Activated CD8-positive, alpha-beta memory T cell treated with anti-CD3 and anti-CD28 coated beads for 36 hours (primary cell): ENCODE measurements at places on chromosomes 5 and 9. TPM values are rescaled to one million over a fixed set of nuclear protein-coding genes. Genes with fewer than 3 reads are reported as not detected.

RLN1 gene
- 1.1 TPM for total RNA-seq

DIRAS2 gene
- total RNA-seq, result not detected

DEPDC1B gene
- 16.2 TPM for total RNA-seq

SPATA31E1 gene
- not detected for total RNA-seq

CATSPER3 gene
- total RNA-seq, result 0.17 TPM

RANBP17 gene
- total RNA-seq, result not detected

PDE6A gene
- total RNA-seq, result not detected

CCNJL gene
- total RNA-seq, result 0.13 TPM

PCDHGA4 gene
- not detected for total RNA-seq

LHX2 gene
- not detected for total RNA-seq

CHSY3 gene
- total RNA-seq, result not detected

UBTD2 gene
- total RNA-seq, result 7.7 TPM

SAP30L gene
- 31.2 TPM for total RNA-seq
